ENCODE measurements at places on chromosomes 1 and 21.

- DNase-seq: no peak
Observed at GRCh38 chr1:90349510-90349909, 354.6 kb downstream of the ZNF326 start.

DNA sequence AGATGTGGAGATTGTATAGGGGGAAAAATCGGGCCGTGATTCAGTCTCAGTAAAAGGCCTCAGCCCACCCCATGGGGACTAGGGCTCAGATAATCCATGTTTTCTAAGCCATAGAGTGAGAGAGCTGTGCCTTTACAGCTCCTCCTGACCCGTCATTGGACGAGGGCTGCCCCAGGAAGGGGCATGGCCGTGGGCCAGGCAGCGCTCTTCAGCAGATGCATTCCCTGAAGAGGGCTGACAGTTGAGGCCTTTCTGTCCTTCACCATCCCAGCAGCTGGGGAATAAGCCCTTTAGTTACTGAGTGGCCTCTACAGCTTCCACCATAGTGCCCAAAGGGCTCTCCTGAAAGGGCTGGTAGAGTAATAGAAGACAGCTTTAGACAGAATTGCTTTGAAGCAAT lies 57.2 kb downstream of the ST3GAL3 start:
- DNase-seq: no peak

DNA sequence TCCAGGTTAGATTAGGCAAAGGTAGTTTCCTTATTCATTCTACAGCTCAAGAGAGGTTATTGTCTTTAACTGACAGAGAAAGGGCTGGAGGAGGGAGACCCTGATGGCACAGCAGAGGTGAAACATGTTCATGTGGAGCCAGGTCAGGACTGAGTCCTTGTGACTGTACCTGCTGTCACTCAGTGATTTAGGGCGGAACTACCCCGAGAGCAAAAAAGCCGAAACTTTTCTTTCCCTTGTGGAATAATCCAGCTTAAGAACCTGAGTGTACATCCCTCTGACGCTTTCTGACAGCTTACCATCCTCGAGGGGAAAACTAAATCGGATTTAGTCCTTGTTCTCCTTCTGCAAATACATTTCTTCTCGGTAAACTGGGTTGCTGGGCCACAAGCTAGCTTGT lies 273.2 kb downstream of the BACH1 start:
- no peak for DNase-seq

DNA sequence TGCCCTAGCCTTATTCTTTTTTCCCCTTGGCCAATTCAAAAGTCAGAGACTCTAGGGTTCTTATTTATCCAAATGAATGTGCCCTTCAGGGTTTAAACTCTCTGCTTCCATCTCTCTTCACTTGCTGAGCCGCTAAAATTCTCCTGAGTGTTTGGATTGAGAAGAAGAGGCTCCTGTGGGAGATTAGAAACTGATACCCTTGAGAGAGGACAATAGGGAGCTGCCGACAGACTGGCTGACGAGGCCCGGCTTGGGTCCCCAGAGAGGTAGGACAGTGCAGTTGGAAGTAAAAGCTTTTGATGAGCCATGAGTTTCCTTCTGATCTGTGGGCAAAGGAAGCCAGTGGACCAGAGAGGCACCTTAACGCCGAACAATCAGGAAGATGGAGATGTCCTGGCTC lies 41.3 kb upstream of the UBE2U start:
- no peak for DNase-seq

DNA sequence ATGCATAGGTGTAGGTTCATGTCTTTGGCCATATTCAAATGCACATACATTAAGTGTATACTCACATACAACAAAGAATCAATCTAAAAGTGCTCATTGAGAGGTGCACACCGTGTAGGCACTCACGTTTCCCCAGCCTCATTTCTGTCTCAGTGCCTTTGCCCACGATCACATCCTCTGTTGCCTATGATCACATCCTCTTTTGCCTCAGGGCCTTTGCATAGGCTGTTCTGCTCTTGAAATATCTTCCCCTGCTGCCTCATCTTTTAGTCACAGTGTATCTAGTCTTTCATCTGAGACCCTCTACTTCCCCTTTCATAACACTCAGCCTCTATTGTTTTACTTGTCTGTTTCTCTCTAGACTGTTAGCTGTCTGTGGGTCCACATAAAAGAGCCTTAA lies 69.3 kb downstream of the FOXD2 start:
- no peak for DNase-seq

GRCh38 chr1:22709227-22709626 lies 1.4 kb upstream of the EPHB2 start:
- no peak for DNase-seq

DNA sequence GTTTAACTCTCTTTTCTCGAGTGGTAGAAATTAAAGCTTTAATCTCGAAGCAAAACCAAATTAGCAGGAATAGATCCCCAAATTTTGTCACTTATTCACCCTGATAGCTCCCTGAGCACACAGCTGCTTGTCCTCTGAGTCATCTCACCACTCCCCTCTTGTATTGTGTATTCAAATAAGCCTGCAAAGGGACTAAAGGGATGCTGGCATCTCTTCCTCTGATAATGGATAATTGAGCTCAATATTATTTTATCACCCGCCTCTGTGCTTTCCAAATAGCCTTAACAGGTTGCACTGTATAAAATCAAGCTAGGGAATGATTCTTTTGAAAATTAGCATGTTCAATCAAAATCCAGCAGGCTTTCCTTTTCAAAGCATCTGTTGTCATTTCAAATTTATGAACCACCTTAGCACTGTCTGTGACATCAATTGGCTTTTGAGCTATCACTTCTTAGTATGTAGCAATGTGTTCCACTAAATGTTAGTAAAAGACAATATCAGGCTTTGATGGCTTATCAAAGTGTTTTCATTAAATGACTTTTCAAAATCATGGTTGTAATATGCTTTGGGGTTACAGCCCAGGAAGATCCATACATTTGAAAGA lies 561.6 kb downstream of the PLA2G4A start:
- no peak for DNase-seq

DNA sequence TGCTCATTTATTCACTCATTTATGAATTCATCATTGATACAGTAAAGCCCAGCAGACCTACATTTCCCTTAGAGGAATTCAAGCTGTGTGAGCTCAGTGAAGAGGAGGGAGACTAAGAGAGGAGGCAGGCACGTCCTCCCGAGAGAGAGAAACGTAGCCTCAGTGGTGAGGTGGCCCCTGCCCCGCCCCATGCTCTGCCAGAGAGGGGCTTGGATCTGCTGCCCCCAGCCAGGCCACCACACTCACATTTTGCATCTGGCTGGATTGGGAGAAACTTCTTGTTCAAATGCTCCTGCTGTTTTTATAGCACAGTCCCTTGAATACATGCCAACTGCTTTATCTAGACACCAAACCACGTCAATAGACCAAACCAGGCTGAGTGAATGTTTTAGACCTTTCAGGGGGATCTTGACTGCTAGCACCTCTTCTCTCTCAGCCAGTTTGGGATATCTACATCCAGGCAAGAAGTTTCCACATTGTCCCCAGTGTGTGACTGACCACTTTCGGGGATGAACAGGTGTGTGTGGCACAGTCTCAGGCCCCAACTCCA lies 67.7 kb upstream of the AJAP1 start:
- no peak for DNase-seq

- DNase-seq: no peak
Observed at GRCh38 chr1:66397192-66397591, 136.8 kb upstream of the SGIP1 start.

DNA sequence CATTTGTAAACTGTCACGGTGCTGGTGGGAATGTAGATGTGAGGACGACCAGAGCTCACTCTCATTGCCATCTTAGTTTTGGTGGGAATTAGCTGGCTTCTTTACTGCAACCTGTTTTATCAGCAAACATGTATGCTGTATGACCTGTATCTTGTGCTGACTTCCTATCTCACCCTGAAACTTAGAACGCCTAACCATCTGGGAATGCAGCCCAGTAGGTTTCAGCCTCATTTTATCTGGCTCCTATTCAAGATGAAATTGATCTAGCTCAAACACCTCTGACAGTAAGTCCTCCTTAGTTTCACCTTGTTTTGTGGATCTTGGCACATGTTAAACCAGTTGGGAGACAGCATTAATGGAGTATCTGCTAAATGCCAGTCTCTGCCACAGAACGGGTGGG lies 174.6 kb downstream of the HLX start:
- no peak for DNase-seq

- DNase-seq: no peak
Observed at GRCh38 chr1:182380199-182380598, 11.4 kb downstream of the GLUL start.

DNA sequence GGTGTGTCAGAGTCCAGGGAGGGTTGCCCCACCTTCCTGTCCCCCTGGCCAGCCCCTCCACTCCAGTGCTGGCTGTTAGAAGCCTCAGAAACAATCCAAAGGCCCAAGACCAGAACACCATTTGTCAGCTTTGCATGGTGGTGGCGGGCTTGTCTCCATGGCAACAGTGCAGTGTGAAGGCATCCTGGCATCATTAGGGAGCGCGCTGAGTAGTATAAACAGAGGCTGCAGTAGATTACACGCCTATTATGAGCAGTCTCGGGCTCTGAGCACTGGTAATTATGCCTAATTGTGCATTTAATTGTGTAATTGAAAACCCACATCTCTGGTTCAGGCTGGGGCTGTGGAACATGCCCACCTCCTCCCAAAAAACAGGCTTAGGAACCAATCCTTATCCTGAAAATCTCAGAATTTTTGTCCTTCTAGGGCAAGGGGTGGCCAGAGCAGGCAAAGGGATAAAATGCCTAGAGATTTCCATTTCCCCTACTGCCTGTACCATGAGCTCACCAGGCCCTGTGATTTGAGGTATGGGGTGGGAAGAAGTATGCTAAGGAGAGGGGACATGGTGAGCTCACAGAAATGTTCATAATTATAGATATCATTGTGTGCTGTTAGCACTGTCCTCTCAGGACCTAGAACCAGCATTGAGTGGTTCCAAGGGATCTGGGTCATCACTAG lies 11.7 kb downstream of the NKAIN1 start:
- DNase-seq: no peak

GRCh38 chr1:218614031-218614430 lies 268.9 kb downstream of the TGFB2 start:
- DNase-seq: no peak

- DNase-seq: peak; percentile 91
Observed at GRCh38 chr1:241847796-241848685, at the start of gene EXO1. EXO1 (plus strand) TSS chr1:241848204; CDS start chr1:241850426, 2,222 bp downstream.

- no peak for DNase-seq
Observed at GRCh38 chr1:6041432-6042062, 4.1 kb upstream of the KCNAB2 start.

GRCh38 chr1:29134695-29135028 lies 11.0 kb upstream of the TMEM200B start:
- DNase-seq: no peak

GRCh38 chr1:34924759-34925555 lies 4.5 kb downstream of the DLGAP3 start:
- DNase-seq: peak; percentile 38

DNA sequence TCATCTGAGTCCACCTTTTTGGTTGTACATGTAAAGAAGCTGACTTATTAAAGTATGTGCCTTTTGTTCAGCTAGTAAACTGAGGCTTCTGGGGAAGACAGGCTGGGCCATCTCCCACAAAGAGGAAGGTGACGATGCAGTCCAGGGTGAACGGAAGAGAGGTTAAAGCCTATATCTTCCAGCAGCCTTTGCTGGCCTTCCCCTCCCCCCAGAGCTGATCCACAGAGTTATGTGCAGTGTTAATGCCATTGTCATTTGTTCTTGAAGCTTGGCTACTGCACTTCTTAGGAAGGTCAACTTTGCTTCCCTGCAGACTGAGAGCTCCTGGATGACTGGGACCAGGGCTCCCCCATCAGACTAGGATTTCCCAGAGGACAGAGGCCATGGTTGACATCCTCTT lies 2.2 kb downstream of the SLC30A2 start:
- no peak for DNase-seq

- no peak for DNase-seq
Observed at GRCh38 chr1:63967901-63968300, 194.1 kb downstream of the ROR1 start.

GRCh38 chr1:54410359-54410758 lies 4.2 kb upstream of the SSBP3 start:
- DNase-seq: no peak

- no peak for DNase-seq
Observed at GRCh38 chr1:154334079-154335024, 9.0 kb downstream of the ATP8B2 start.

Data from activated CD4-positive, alpha-beta T cell treated with anti-CD3 and anti-CD28 coated beads, Interleukin-2, amount 50 U/mL, for 16 hours (primary cell).